ENCODE measurements at places on chromosomes 16 and 17.
A peak's percentile ranks its signal among the peaks of the same experiment; 100 is the strongest.

GRCh38 chr16:72410492-72410891 is 238.5 kb upstream of the PMFBP1 start:
- DNase-seq = no peak

GRCh38 chr17:81448950-81449349 is 53.7 kb downstream of the BAHCC1 start:
- DNase-seq = no peak

- DNase-seq = no peak
These were observed 70.1 kb downstream of the COPRS start for GRCh38 chr17:31788956-31789355.

DNA sequence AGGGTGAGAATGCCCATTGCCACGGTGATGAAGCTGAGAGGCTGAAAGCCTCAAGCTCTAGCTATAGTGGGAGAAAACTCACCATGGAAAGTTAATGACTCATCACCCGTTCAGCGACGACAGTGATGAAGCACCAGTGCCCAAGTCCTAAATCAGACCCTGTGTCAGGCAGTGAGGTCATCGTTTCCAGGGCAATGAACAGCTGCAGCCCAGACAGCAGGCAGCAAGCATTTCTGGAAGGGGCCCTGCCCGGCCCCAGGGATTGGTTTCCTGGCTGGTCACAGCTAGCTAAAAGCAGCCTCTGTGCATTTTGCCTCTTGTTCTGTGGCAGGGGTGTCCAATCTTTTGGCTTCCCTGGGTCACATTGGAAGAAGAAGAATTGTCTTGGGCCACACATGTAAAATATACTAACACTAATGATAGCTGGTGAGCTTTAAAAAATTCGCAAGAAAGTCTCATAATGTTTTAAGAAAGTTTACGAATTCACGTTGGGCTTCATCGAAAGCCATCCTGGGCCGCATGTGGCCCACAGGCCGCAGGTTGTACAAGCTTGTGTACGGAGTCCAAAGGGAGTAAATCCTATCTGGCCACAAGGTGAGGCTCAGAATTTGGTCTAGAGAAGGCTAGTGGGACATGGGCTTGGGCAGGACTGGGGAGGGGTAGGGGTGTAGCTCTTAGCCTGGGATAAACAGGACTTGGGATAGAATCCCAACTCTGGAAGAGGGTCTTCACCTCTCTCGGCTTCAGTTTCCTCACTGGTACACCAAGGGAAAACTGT is 40.6 kb downstream of the MIS12 start:
- DNase-seq = peak; percentile 47

DNA sequence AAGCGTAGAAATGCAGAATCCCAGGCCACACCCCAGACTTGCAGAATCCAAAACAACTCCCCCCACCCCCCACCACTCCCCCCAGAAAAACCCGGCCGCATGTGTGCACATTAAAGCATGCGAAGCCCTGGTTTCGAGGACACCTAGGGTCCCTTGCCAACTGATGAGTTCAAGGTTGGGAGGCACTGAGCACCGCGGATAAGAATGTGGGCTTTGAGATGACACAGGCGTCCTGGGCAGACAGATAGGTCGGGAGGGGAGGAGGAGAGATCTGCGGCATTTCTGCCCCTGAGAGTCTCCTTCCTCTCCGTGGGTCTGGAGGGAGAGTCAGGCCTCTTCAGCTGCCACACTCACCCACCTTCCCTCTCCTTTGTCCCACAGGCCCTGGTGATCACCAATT is 98.3 kb downstream of the ABCC1 start:
- DNase-seq = no peak

- no peak for DNase-seq
These were observed 29.7 kb downstream of the MGRN1 start for GRCh38 chr16:4654011-4654963.

DNA sequence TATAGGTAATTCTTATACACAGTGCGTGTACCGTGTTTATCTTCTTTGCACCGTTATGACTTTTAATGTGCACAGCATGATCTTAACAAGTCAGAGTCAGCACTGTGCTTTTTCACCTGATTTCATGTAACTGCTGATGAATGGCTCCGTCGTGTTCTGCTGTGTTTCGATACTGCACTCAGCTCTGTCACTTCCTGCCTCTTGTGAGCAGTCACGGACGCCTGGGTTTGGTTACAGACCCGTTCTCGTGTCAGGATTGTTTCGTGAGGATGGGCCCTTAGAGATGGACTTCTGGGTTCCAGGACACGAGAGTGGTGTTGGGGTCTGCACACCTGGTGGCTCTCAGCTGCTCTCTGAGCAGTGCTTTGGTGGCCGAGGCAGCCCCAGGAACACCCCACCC is 24.6 kb downstream of the TBCD start:
- DNase-seq = no peak

GRCh38 chr16:1610899-1611632 is 806 bp downstream of the IFT140 start:
- peak; percentile 2 for DNase-seq

DNA sequence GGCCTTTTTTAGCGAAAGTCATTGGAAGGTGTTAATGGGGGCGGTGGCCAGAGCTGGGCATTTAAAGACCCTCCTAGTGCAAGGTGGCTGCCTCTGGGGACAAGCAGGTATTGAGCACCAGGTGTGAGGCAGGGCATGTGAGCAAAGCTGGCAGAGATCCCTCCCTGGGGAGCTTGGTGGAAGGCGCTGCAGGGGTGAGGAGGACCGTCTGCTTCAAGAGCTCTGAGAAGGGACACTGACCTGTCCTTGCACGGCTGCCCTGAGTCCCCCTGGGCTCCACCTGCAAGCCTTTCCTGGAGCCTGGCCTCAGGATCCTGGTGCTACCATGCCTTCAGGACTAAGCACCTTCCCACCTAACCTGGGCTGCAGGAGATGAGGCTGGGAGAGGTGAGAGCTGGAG is 127.0 kb upstream of the CIBAR2 start:
- no peak for DNase-seq

GRCh38 chr17:71180801-71181385 is 939.9 kb upstream of the SOX9 start:
- no peak for DNase-seq

DNA sequence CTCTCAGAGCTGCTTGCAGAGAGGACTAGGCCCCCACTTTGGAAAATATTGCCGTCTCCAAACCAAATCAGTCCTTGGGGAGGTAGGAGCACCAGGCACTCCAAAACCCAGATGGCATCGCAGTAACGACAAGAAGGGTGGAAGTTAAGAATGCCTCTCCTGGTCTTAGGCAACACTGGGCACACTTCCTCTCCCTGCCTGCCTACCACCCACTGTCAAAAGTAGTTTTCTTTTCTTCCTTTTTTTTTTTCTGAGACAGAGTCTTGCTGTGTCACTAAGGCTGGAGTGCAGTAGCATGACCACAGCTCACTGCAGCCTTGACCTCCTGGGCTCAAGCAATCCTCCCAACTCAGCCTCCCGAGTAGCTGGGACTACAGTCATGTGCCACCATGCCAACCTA is 47.2 kb downstream of the SRL start:
- no peak for DNase-seq

DNA sequence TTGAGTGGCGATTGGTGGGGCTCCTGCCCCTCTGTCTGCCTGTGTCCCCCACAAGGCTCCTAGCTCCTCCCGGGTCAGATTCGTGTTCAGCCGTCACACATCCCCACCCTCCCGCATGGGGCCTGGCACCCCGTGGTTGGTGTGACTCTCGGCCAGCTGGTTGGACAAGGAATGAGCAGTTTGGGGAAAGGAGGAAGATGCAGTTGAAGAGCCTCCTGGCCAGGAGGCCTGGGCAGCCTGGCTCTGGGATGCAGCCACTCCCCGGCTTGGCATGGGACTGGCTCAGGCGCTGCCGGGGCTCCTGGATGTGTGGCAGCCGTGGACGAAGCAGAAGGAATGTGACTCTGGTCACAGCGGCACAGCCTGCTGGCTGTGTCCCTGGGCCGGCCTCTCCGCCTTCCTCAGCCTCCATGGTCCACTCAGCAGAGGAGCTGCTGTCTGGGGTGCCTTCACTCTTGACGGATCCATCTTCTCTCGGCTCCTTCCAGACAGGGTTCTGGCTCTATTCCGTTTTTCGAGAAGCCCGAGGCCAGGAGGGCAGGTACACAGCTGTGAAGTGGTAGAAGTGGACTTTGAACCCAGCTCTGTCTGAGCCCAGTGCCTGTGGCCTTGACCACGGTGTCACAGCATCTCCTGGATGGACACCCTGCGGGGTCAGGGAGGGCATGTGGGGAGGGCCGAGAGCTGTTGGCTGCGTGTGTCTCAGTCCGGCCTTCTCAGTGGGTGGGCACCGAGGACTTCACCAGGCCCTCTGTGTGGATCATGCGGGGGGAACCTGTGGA is 2.1 kb downstream of the TRAF7 start:
- DNase-seq = no peak

GRCh38 chr17:34116306-34116705 is 138.8 kb upstream of the CCL2 start:
- DNase-seq = no peak

GRCh38 chr17:40646791-40647623 is 611 bp downstream of the SMARCE1 start:
- no peak for DNase-seq

DNA sequence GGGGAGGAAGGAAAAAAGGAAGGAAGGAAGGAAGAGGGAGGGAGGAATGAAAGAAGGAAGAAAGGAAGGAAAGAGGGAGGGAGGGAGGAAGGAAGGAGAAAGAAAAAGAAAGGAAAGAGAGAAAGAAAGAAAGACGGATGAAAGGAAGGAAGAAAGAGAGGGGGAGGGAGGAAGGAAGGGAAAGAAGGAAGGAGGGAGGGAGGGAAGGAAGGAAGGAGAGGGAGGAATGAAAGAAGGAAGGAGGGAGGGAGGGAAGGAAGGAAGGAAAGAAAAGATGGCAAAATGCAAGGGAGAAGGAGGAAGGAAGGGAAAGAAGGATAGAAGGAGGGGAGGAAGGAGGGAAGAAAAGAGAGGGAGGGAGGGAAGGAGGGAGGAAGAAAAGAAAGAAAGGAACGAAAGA is 257.3 kb upstream of the C16orf82 start:
- no peak for DNase-seq

- DNase-seq = no peak
These were observed 228.5 kb downstream of the ABCC12 start for GRCh38 chr16:47927330-47927729.

DNA sequence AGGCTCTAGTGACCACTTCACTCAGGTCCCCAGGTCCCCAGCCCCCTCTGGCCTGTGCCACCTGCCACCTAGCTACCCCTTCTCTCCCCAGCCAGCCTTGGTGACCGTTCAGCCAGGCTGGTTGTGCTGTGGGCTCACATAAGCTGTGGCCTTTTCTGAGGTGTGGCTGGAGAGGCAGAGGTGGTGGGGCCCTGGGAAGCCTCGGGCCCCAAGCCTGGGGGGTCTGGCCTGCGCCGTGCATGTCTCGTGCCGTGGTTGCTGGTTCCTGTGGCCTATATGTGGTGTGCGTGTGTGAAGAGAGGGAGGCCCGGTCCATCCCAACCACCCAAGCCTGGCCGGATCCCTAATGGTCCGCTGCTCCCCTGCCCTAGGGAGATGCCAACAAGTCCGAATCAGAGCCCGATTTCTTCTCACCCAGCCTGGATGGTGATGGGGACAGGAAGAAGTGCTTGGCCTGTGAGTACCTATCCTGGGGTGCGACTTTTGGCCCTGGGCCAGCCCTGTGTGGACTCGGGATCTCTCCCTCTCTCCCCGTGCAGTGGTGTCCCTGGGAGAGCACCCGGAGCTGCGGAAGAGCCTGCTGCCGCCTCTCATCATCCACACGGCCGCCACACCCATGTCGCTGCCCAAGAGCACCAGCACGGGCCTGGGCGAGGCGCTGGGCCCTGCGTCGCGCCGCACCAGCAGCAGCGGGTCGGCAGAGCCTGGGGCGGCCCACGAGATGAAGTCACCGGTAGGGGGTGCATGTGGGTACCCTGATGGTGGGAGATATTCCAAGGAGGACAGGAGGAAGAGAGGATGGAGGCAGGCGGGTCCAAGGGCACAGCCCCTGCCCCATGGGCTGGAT is 35.9 kb downstream of the CACNA1G start:
- no peak for DNase-seq

DNA sequence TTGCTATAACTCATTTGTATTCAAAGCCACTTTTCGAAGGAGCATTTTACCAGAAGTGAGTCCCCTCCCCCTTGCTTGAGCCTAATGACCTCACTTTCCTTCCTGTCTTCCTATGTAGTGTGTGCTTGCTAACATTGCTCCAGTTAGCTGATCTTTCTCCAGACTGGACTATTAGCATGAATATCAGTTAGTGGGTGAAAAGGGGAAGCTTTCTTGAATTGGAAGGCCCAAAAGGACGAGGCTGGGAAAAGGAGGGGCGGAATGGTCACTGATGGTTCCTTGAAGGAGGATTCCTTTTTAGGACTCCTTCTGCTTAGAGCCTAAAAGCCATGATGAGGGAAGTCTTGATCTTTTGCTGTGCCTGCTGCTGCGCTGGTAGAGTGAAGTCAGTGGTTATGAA is 11.9 kb downstream of the MAP3K3 start:
- DNase-seq = no peak

GRCh38 chr16:14310519-14310991 is 239.4 kb downstream of the MRTFB start:
- no peak for DNase-seq

GRCh38 chr16:27436921-27437650 is 35.1 kb downstream of the IL21R start:
- no peak for DNase-seq

DNA sequence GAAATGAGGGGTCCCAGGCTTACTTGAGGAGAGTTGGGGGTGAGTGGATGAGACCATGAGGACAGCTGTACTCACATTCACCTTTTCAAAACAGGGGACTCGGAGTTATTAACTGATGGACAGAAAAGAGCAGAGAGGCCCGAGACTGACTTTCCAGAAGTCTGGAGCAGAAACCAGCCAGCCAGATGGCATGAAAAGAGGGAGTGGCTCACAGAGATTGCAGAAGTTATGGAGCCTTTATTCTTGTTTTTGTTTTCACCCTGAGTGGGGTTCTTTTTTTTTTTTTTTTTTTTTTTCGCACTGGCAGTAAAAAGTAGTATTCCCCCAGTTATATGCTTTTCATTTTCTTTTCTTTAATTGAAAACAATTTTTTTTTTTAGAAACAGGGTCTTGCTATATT is 18.9 kb downstream of the TVP23A start:
- no peak for DNase-seq

- DNase-seq = peak; percentile 42
These were observed 135.8 kb downstream of the WWOX start for GRCh38 chr16:78235168-78235800.

DNA sequence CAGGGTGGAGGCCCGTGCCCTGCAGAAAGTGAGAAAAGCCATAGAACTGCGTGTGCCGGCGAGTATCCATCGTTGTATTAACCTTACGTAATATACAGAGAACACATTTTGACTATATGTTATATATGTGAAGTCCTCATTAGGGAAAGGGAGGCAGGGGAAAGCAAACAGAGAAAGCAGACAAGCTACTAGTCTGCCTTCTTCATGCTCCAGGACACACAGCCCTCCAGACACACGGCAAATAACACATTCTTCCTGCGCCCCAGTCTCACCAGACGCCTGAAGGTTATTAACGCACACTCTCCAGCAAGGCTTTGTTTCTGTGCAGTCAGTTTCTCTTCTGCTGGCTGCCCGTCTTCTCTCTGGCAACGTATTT is 28.8 kb downstream of the PRDM7 start:
- DNase-seq = no peak

- no peak for DNase-seq
These were observed 91.8 kb downstream of the YPEL2 start for GRCh38 chr17:59423137-59423724.

- DNase-seq = no peak
These were observed 7.7 kb downstream of the WNT3 start for GRCh38 chr17:46810837-46811236.

GRCh38 chr17:19561697-19562318 is 28.2 kb downstream of the SLC47A1 start:
- DNase-seq = no peak

- no peak for DNase-seq
These were observed 6.9 kb upstream of the BPTF start for GRCh38 chr17:67818110-67819002.

- no peak for DNase-seq
These were observed 8.3 kb downstream of the EVPL start for GRCh38 chr17:76018801-76019200.
